ENCODE measurements at places on chromosomes 6 and 20.

DNA sequence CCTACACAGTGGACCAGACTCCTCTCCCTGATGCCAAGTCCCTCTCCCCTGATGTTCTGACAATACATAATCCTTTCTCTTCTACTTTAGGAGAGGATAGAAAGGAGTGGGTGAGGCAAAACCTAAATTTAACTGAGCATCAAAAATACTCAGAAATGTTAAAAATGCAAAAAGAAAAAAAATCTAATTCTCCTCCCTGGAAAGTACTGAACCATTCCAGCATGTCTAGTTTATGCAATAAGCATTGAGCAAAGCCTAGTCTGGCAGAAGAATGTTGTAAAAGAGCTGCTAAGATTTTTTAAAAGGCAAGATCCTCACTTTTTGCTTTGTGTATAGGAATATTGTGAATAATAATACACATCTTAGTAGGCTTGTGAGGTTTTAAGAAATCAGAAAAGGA, 116.6 kb upstream of the STXBP5 start:
- DNase-seq: no peak

DNA sequence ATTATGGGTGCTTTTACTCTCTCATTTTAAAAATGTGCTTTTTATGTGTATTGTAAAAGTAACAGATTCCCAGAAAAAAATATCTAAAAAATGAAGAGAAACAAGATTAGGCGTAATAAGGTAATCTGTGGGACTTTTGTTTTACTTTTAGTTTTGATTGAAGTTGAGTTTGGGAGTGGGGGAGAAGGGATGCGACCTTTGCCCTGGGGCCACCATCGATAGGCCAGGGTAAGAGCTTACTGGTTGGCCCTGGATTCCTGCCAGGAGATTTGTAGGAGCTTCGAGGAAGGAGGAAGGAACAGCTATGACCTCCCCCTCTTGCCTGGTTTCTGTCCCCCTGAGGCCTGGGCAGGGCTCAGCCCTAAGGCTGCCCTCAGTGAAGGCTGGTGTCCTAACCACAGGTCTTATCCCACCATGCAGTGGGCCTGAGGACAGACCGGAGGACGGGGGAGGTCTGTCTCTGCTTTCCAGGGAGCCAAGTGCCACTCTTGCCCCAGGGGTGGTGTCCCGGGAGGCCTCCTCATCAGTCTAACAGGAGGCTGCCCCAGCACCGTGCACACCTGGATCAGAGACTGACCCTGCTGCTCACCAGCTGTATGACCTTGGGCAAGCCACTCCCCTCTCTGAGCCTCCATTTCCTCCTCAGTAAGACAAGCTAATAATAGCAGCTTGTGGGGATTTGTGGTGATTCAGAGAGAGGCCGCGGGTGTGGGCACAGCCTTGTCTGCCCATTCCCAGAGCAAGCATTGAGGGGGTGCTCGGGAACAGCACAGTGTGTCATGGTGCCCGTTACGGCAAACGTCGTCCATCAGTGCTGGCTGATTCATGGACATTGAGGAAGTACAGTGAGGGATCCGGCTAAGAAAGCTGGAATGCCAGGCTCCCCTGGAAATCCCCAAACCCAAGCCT, 21.2 kb downstream of the TGM2 start:
- DNase-seq: no peak

GRCh38 chr6:85323435-85324040, 126.3 kb upstream of the NT5E start:
- no peak for DNase-seq

DNA sequence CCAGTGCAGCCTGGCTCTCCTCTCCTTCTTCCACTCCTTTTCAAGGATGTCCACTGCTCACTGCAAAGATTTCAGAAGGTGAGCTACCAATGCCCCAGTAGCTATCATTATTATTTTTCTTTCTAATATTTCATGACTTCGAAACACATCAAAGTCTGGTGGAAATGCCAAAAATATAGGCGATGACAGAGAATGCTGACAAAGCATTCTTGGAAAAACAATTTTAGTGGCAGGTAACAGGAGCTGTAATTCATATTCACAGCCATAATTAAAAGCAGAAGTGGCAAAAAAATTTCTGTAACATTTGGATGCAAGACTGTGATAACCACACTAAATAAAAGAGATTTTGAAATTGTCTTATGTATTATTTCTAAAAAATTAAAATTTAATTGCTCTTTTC, 133.6 kb downstream of the RALGAPA2 start:
- DNase-seq: no peak

DNA sequence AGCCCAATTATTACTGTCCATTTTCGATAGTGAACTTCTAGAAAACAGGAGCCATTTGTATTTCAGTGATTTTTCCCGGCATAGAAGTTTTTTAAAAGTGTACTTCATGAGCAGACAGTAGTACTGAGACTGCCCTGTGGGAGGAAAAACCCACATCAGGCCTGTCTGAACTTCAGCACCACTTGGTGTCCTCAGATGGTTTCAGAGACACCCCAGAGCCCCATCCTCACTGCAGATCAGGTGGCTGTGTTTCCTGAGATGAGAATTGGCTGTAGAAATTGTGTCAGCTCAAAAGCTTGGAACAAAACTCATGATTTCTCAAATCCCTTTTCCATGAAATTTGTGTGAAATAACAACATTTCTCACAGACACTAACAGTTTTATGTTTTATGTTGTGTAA, 110.0 kb upstream of the RIN2 start:
- DNase-seq: no peak

GRCh38 chr20:38418509-38419204, 16.5 kb downstream of the SNHG17 start:
- DNase-seq: no peak

DNA sequence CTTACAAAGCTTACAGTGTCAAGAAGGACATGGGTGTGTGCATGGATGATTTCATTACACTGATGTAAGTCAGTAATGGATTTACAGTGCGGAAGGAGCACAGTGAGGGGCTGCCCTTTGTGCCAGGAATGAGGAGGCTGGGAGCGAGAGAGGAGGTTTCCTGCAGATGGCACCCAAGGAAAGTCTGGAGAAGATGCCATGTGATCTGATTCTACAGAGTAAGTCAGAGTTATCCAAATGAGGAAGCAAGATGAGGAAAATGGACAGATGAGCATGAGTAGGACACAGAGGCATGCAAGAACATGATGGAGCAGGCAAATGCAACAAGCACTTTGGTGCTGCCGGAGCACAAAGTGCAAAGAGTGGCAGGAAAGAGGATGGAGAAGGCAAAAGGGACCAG, 29.7 kb downstream of the MAP7 start:
- no peak for DNase-seq

GRCh38 chr6:53611342-53611741, 54.2 kb downstream of the KLHL31 start:
- DNase-seq: no peak

DNA sequence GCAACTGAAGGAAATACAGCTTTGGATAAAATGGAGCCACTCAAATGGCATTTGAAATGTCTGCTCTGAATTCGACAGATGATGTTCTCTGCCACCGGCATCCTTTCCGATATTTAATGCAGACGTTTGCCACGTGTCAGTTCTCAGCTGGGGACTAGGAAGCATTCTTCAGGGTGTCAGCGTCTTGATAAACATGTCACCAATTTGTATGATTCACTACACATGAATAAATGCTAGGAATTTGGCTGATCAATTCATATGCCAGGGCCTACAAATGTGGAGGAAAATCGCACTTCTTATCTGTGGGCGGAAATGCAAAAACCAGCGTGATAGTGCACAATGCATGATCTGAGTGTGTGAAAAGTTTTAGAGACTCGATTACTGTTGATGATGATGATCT, 169.5 kb downstream of the SLC24A3 start:
- DNase-seq: no peak

DNA sequence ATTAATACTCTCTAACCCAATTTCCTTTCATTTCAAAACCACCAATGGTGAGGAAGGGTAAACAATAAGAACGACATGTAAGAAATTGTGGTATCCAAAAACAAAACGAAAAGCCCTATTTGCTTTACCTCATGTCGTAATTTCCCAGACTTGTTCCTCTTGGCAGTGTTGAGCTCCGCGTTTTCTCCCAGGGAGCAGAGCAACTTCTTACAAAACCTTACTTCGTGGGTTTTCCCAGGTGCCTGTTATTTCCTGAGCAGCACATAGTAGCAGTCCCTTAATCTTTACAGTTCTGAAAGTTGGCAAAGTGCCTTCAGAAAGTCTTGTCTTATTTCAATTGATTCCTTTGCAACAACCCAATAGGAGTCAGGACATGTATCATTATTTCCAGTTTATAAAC, 207.9 kb upstream of the MARCKS start:
- no peak for DNase-seq

- no peak for DNase-seq
Observed at GRCh38 chr20:1417273-1417672, 24.4 kb upstream of the FKBP1A start.

DNA sequence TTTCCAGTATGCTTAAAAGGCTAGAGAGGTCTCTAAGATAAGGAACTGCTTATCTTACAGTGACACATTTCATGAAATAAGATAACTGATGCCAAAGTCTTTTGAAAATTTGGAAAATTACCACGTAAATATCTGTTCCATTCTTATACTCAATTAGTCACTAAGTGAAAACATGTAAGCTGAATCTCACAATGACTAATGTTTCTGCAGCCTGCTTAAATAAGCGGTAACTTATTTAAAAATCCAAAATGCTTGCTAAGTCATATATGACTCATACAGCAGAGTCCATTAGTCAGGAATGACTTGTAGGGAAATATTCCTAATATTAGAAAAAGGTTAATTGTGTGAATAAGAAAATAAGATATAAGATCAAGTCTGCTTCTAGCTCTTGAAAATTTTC, 27.8 kb upstream of the LGSN start:
- no peak for DNase-seq

DNA sequence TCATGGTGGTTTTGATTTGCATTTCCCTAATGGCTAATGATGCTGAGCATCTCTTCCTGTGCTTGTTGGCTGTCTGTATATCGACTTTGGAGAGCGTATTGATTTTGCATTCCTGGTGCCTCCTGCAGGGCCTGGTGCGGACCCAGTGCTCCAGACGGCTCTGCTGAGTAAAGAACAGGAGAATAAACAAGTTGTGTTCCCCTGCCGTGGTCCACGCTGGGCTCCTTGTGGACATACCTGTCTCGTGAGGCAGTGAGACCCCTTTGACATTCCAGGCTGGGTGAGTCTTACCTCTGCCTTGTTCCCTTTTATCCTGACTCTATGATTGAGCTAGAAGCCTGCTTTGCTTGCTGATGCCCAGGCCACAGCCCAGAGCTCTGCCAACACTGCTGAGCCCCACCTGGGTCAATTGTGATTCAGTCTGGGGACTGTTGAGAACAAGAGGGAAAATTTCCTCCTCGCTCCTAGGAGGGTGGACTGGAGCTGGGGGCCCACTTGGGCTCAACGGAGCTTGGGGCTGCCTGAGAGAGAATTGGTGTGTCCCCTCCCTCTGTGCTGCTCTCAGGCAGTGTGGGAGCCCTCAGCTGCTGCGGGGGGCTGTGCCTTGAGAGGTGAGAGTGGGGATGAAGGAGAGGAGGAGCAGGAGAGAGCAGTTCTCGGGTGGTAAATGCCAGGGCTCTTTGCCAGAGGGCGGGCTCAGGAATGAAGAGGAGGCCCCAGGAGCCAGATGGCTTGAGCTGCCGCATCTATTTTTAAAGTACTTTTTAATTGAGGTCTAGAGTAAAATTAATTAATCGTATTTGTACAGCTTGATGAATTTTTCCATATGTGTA, 43.7 kb upstream of the PMEPA1 start:
- DNase-seq: no peak

DNA sequence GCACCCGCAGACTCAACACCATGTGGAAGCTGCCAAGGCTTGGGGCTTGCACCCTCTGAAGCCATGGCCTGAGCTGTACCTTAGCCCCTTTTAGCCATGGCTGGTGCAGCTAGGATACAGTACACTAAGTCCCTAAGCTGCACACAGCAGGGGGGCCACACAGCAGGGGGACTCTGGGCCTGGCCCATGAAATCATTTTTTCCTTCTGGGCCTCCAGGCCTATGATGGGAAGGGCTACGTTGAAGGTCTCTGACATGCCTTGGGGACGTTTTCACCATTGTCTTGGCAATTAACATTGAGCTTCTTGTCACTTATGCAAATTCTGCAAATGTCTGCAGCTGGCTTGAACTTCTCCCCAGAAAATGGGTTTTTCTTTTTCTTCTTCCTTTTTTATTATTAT, 103.3 kb downstream of the SLC16A10 start:
- no peak for DNase-seq

DNA sequence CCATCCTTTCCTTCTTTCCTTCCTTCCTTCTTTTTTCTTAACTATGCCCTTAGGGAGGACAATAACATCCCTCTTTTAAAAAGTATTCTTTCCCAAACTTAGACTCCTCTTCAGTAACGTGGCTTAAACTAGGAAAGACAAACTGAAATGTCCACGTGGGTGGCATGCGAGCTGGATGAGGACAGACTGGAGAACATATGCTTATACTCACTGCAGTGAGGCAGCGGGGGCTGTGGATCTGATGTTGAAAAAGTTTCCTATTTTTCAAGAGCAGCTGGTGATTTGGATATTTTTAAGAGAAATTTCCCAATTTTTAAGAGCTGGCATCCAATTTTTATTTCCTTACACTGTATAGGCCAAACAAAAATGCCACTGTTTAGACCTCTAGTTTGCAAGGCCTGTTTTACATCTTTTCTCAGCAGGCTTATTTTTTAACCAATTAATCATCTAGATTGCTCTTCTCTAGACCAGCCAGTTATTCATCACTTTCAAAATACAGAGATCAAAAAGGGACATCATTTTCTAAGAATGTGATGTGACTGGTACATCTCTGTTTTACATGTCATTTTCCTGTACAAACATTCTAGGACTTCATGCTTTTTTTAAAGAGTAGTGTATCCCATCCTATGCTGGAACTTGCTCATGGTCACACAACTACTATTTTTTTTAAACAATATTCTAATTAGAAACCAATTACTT, 226.5 kb downstream of the BTBD9 start:
- DNase-seq: no peak

GRCh38 chr6:170255426-170256125, 35.3 kb downstream of the DLL1 start:
- DNase-seq: no peak

DNA sequence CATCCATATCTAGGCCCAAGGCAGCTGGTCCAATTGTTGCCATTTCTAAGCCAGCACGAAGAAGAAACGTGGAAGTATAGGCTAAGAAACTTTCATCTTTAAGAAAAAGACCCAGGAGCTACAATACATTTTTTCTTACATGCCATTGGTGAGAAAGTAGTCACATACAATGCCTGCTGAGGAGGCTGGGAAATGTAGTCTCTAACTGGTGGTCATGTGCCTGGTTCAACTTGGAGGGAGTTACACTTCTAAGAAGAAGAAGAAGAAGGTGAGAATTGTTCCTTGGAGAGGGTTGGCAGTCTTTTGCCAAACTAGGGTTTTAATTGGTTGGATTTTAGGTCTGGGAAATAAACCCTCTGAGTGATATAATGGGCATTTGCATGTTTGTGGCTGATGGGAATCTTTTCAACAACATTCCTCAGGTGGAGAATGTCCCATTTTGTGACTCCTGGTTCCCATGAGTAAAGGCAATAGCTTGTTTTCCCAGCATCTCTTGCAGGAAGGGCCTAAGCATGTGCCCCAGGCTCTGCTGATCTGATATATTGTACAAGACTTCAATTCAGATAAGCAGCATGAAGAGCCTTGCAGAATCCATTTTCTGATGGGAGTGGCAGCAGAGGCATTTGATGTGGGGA, 47.0 kb upstream of the PREP start:
- DNase-seq: no peak

- no peak for DNase-seq
Observed at GRCh38 chr20:19849341-19850197, 91.5 kb downstream of the RIN2 start.

- no peak for DNase-seq
Observed at GRCh38 chr6:154360476-154360875, 3.9 kb upstream of the IPCEF1 start.
